ENCODE measurements at places on chromosomes 7 and 10.

GRCh38 chr10:125084191-125084613 lies 76.2 kb downstream of the CTBP2 start:
- DNase-seq = no peak

DNA sequence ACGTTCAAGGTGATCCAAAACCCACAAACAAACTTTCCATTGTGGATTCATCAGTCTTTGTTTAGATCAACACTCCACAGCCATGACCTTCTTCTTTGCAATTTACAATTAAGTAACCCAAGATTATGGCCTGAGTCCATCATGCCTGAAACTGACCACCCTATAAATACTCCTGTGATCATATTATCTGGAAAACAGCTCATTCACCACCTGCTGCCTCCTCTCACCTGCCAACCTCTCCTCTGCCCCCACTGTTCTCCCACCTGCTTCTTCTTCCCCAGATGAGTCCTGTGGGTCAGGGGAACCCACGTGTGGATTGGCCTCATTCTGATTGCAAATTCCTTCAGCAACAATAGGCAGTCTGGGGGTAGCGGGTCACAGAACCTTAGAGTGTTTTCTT lies 81.4 kb downstream of the ABLIM1 start:
- no peak for DNase-seq

DNA sequence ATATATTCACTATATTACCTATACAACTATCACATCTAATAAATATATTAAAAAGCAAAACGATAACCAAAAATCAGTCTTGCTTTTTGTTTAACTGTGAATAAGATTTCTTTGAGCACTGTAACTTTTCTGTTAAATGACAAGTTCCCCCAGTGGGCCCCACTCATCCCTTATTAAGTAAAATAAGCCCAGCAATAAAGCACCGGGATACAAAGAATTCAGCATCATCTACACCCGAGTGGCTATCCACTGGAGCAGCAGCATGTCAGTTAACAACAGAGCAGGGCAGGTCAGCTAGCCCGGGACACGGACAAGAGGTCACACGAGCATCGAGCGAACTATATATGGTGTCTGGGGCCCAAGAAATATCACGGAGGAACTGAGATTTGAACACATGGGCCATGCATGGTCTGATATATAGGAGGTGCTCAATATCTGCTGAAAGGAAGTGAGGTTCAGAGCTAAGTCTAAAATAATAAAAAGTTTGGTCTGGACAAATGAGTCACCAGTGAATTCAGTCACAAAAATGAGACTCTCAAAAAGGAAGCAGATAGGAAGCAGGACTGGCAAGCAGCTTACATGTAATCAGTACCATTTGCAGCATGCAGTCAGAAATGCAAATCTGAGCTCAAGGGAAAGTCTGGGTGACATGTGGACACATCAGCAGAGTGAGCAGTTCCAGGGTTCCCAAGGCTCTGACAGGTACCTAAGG lies 4.1 kb downstream of the ERCC6 start:
- DNase-seq = peak; percentile 27

- DNase-seq = peak; percentile 26
Measured at GRCh38 chr10:122567056-122567660, 6.6 kb downstream of the DMBT1 start.

GRCh38 chr7:19016140-19016539 lies 101.3 kb downstream of the TWIST1 start:
- no peak for DNase-seq

DNA sequence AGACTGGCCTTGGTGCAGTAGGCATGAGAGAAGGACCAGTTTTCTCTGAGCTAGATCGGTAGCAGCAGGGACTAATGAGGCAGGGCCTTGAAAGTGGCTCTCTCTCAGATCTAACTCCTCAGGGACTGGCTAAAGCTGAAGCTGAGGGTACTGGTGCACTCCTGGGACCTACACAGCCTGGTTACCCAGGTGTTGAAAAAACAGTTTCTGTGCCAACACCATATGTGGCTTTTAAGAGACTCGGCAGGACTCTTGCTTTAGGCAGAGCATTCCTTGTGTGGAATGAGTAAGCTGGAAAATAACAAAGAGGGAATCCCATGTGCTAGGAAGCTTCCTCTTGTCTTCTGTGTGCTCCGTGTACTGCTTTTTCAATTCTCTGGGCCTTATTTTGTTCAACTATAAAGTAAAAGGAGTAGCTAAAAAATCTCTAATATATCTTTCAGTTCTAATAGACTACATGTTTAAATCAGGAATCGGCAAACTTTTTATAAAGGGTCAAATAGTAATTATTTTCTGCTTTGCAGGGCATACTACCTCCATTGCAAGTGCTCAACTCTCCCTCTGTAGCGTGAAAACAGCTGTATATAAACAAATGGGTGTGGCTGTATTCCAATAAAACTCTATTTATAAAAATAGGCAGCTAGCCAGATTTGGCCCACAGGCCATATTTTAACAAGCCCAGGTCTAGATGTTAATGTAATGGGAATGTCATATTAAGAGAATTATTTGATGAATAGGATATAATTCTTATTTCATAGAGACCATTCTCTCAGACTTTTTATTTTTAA lies 186.1 kb upstream of the KAT6B start:
- DNase-seq = no peak

DNA sequence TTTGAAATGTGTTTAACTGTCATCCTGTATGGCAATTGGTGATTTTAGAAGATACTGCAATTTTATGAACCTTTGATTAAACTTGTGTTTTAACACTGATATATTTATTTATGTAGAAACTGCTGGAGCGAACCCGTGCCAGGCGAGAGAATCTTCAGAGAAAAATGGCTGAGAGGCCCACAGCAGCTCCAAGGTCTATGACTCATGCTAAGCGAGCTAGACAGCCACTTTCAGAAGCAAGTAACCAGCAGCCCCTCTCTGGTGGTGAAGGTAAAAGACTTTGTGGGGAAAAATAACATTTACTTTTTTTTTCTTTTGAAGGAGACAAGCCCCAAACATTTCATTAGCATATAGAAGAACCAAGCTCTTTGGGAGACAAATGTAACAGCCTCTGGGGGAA lies 6.5 kb downstream of the ANLN start:
- DNase-seq = no peak

DNA sequence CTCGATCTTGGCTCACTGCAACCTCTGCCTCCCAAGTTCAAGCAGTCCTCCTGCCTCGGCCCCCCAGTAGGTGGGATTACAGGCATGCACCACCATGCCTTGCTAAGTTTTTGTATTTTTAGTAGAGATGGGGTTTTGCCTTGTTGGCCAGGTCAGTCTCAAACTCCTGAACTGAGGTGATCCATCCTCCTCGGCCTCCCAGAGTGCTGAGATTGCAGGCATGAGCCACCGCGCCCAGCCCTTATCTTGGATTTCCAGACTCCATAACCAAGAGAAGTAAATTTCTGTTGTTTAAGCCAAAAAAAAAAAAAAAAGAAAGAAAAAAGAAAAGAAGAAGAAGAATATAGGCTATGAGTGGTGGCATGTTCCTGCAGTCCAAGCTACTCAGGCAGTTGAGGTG lies 53.3 kb upstream of the RABGEF1 start:
- DNase-seq = no peak

DNA sequence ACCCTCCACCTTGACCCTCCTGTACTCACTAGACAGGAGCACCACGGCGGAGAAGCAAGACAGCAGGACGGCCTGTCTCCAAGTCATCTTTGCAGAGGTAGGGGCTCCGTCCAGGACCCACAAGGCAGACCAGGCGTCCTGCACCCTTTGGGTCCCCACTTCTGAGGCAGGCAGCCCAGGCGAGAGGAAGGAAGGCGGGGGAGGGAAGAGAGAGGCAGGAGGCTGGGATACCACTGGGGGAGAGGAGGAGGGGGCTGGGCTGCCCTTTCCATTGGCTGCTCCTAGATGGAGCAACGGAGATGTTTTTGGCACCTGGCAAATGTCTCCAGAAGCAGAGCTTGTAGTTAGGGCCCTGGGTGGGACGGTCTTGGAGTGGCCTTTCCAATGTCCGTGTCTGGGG lies at the start of gene UCMA:
Gene UCMA (minus strand): TSS at position 203 of the 400 bp plus-strand sequence. CDS start 116 bp downstream, at position 87.
- DNase-seq = no peak

GRCh38 chr7:27214239-27214950 lies 14.5 kb upstream of the HOXA13 start:
- DNase-seq = no peak

DNA sequence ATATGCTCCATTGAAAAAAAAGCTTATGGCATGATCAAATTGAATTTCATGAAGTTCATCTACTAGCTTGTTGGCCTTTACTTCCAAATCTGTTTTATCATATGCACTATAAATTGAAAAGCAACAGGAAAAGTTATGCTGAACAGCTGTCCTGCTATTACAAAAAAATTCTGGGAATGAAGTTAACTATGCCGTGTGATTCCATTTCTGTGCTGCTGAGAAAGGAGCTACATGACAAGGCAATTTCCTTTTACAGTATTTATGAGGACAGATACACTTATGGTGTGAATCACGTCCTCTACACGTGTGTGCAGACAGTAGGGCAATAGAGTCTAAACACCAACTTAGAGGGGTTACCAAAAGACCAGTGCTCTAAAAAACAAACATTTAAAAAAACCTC lies 426.5 kb upstream of the AKR1E2 start:
- DNase-seq = no peak

DNA sequence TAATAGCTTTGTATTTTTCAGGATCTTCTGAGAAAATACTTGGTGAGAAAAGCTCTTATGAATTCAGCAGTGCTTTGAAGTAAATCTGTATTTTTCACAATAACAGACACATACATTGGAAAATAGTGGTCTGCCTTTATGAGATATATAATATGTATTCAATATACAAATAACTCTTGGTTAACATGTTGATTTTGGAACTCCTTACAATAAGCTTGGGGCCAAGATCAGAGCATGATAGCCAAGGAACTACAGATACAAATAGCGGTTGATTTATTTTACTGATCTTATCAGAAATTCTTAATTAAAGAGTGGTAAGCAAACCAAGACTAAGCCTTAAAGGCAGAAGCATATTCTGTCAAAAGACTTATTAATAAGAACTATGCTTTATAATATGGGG lies 24.5 kb upstream of the NXPH1 start:
- DNase-seq = no peak

- DNase-seq = peak; percentile 52
Measured at GRCh38 chr7:135980012-135980551, 2.9 kb upstream of the MTPN start.

DNA sequence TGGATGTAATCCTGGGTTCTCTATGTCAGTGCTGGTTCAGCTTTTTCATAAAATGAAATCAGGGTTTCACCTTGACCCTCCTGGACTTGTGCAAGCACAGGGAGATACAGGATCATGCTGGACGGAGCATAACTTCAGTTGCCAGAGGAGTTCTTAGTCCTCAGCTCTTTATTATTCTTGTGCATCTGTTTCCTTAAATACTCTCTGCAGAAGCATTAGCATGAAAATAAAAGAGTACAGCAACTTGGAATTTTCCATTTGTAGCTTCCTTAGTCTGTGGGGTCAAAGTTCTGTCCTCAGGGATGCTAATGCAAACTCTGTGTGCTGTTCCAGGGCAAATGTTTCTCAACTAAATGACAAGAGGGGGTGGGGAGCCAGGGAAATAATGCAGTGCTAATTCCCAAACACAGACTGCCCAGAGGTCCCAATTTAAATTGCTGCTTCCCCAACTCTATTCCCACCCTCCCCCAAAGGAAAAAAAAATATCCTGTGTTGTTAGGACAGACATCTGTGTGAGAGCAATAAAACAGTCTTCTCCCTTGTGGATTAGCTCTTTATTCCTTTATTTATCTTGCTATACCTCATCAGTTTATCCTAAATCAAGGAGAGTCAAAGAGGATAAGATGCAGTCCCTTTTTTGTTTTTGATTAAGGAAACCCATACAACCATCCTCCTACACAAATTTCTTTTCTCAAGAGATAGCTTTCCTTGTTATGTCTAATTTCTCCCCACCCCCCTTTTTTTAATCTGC lies 905.0 kb downstream of the LRMDA start:
- DNase-seq = no peak

DNA sequence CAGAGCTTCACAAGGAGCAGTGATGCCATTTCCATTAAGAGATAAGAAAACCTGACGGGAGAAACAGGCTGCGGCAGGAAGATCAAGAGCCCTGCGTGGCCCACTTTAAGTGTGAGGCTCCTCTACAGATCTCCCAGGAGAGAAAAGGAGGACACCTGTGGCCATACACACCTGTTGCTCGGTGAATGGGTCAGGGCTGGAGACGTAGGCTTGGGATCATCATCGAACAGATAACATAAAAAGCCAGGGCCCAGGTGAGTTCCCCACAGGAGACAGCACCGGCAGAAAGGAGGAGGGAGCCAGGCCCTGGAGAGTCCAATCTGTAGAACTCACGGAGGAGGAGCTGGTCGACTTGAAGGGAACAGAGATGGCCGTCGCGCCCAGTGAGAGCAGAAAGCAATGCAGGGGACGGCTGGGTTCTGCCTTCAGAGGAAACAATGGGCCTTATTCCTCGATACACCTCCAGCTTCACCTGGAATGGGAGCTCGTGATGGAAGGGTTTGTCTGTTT lies 556.8 kb downstream of the DNAJB6 start:
- DNase-seq = no peak

- peak; percentile 66 for DNase-seq
Measured at GRCh38 chr10:89217057-89217990, 10.2 kb upstream of the CH25H start.

DNA sequence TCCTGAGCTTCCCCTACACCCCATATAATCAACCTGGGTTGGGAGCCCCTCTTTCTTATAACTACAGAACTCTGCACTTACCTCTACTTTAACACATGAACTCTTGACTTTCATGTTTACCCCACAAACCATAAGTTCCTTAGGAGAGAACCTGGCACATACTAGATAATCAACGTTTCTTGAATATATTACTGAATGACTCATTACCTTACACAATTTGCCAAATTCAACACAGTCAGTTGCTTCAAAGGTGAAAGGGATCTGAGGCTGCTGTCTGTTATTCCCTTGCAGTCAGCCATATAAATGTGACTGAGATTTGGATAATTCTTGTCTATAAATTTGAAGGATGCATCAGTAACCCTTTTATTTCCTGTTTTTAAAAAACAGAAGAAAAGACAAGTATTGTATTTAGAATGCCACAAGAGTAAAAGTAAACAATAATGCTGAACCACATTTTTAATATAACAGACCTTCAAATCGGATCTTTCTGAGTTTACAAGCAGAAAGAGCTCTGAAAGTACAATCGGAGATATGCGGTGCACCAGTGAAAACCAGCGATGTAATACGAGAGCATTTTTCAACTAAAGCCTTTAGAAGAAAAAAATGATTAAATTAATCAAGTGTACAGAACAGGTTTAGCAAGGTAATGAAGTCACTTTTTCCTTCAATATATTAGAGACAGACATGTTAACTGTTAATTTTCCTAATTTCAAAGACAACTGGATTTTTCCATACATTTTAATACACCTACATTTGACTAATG lies 29.5 kb upstream of the LRRC17 start:
- DNase-seq = no peak

DNA sequence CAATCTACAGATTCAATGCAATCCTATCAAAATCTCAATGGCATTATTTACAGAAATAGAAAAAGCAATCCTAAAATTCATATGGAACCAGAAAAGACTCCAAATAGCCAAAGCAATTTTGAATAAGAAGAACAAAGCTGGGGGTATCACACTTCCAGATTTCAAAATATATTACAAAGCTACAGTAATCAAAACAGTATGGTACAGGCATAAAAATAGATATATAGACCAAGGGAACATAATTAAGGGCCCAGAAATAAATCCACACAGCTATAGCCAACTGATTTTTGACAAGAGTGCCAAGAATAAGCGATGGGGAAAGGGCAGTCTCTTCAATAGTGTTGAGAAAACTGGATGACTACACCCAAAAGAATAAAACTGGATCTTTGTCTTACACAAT lies 251.9 kb upstream of the FOXK1 start:
- DNase-seq = no peak

Data from inflammatory macrophage (primary cell).